ENCODE measurements at places on chromosomes 3 and 15.

DNA sequence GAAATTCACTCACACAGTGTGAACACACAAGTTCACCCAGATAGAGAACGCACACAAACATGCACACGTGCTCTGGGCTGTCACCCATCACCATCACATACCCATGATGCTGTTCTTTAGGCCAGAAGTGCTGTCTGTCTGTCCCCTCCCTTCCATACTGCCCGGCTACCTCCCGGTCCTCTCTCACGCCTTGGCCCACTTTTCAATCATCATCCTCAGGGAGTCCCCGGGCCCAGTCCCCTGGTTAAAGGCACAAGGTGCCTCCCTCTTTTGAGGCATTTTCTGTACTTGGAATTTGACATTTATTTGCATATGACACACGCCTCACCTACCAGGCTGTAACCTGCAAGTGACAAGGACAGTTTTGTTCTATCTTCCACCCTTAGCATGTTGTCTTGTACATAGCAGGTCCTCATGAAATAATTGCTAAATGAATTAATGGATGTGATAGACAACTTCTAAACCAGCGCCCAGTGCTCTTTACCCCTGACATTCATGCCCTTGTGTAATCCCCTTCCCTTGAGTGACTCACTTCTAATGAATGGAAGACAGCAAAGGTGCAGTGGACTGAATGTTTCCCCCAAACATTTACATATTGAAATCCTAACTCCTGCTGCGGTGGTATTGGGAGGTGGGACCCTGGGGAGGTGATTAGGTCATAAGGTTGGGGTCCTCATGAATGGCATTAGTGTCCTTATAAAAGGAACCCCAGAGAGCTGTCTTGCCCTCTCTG lies 73.9 kb upstream of the ADPGK start:
- no peak for DNase-seq

DNA sequence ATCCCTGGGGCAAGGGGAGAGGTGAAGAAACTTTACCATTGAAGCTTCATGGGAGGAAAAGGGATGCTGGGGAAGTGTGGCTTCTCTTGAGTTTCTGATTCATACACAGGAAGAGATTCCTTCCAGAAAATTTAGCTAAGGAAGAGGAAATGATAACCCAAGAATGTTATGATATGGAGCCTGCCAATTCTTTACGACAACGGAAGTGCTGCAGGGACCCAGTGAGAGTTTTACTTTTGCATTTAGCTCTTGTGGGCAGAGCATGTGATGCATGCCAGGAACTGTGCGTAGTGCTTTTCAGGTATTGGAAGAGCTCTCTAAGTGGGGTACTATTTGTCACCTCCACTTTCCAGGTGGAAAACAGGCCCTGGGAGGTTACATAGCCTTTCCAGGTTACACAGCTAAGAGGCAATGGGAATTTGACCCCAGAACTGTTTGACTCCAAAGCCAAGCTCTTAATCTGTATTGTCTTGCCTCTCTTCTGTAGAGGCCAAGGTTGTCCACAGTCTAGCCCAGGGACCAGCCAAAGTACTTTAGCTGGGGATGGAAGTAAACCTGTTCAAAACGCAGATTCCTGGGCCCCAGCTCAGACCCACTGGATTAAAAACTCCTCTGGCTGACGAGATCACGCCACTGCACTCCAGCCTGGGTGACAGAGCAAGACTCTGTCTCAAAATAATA lies 23.0 kb downstream of the CMTM7 start:
- no peak for DNase-seq

DNA sequence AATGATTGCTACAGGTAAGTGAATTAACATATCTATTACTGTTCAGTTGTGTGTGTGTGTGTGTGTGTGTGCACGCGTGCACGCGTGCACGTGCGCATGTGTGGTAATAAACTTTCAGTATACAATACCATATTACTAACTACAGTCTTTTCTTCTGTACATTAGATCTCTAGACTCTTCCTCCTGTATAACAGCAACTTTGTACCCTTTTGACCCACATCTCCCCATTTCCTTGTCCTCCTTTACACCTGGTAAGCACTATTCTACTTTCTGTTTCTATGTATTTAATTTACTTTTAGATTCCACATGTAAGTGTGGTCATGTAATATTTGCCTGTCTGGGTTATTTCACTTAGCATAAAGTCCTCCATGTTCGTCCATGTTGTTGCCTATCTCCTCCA lies 29.1 kb upstream of the GOLIM4 start:
- DNase-seq: no peak

GRCh38 chr3:170040418-170040817 lies 2.6 kb downstream of the GPR160 start:
- DNase-seq: no peak

DNA sequence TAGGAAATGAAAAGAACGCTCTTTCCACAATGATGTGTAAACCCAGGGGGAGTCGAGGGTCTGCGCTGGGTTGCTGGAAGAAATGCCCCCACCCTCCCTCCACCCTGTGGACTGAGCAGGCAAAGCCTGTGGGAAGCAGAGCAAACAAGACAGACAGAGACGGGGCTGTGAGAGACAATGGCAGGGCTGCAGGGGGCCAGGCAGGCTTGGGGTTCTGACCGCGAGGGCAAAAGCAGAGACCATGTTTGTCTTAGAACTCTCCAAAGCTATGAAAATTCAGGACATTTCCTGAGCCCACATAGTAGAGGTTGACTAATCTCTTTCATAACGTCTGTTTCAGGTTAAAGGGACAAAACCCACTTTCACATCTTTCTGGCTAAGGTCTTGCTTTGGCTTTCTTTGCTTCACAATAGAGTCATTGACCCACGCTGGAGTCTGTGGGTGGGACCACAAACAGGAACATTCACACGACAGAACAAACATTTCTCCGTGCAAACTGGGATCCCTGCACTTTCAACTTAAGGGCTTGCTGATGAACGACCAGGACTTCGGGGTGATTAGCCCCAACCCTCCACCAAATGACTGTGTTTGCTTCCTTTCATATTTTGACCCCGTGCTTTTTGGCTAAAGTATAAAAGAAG lies 156.0 kb upstream of the TPM1 start:
- DNase-seq: peak; percentile 35

GRCh38 chr3:72171463-72171881 lies 386.5 kb upstream of the PROK2 start:
- no peak for DNase-seq

- DNase-seq: no peak
Measured at GRCh38 chr3:187247398-187247797, 44.1 kb downstream of the MASP1 start.

DNA sequence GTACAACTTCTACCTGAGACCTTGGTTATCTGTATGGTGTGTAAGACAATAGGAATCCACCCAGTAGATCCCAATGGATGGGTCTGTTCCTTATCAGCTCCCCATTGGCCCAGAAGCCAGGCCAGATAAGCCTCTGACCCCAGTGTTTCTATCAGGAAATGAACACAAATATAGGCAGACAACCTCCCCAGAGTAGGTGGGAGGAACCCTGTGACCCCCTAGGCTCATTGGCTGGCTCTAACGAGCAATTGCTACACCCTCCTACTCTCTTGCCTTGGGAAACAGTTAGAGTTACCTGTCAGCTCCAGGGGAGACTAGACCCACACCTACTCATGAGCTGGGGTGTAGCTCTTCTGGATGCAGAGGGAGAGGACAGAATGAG lies 299.9 kb downstream of the UACA start:
- DNase-seq: no peak

DNA sequence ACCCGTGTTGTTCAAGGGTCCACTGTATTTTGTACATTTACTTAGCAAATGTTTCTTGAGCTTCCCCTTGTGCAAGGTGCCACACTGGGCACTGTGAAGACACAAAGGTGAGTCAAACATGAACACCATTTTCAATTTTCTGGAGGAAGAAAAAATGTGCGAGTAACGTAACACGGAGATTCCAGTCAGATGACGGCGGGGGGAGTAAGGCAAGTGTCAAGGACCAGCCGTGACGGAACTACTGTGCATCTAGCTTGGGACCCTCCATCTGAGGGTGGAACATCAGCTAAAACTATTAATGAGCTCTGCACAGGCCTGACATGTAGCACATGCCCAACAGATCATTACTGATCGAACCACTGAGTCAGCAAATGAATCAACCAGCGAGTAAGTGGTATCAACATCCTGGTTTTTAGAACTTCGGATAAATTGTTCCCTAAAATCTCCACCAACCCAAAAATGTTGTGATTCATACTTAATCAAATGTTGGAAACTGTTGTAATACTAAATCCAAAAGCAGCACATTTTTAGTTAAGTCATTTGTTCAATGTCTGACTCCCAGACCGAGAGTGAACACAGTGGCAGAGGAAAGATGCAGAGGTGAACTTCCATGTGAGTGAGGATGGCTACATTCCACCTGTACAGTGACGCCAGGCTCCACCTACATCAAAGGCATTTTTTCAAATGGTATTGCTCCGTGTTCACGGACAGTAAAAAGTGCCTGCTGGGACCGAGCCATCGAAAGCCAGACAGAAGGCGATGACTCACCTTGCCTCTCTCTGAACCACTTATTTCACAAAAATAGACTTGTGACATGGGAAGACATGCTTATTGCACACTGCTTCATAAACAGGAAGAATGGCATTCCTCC lies 172.2 kb downstream of the ATP10A start:
- peak; percentile 75 for DNase-seq

DNA sequence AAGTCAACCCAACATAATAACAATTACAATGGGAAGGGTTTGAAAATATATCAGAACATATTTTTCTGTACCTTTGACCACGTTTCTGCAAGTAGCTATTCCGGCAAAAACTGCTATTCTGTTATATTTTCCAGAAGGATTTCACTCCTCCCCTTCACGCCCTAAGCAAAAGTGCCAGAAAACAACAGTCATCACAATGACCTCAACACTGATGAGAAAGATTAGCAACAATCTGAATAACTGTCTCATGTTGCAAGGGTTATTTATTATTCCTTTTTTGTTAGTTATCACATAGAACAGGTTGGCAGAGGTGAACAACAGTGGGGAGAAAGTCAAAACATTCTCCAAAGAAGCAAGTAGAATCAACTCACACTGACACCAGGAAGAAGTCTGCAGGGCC lies 269.4 kb upstream of the ARRDC4 start:
- no peak for DNase-seq

DNA sequence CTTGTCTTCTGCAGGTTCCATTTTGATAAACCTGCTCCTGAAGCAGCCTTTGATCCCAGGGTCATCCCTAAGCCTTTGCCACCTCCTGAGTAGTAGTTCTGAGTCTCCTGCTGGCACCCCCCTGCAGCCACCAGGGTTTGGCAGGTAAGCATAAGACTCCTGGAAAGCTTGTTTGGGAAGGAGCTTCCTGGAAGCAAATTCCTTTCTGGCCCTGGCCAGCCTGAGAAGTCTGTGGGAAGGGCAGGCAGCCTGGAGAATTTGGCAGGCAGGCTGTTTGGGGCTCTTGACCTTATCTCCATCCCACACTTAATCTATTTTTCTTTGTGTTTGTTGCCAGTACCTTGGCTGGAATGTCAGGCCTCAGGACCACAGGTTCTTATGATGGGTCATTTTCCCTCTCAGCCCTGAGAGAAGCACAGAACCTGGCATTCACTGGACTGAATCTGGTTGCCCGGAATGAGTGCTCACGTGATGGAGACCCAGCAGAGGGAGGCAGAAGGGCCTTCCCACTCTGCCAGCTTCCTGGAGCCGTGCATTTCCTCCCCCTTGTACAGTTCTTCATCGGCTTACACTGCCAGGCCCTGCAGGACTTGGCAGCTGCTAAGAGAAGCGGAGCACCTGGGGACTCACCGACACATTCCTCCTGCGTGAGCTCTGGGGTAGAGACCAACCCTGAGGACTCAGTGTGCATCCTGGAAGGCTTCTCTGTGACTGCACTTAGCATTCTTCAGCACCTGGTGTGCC lies 13.4 kb downstream of the ATRIP start:
- DNase-seq: no peak

GRCh38 chr3:80753021-80753420 lies 985.2 kb upstream of the ROBO1 start:
- no peak for DNase-seq

- DNase-seq: peak; percentile 83
Measured at GRCh38 chr3:187968883-187969580, 184.9 kb upstream of the LPP start.

- DNase-seq: no peak
Measured at GRCh38 chr15:74315626-74316025, 51.8 kb downstream of the CYP11A1 start.

- DNase-seq: no peak
Measured at GRCh38 chr3:50171540-50172301, 16.6 kb downstream of the SEMA3F start.

- DNase-seq: no peak
Measured at GRCh38 chr3:87309601-87310000, 33.2 kb upstream of the POU1F1 start.

DNA sequence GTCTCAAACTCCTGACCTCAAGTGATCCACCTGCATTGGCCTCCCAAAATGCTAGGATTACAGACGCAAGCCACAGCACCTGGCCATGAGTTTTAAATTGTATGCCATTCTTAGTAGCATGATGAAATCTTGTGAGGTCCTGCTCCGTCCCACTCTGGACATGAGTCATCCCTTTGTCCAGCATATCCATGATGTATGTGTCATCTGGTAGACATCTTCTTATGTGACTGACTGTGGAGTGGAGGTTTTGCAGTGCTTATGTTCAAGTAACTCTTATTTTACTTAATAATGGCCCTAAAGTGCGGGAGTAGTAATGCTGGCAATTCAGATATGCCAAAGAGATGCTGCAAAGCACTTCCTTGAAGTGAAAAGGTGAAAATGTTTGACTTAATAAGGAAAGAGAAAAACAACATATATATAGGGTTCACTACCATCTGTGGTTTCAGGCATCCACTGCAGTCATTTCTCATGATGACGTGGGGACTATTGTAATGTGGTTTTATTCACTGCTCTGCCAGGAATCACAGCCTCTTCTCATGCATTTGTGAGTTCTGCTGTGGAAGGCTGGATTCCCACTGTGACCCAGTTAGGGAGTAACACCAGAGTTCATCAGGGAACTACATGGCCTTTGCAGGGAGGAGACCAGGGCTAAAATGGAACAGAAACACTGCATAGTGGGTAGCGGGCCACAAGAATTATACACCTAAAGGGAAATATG lies 204.6 kb upstream of the STRIT1 start:
- DNase-seq: peak; percentile 77

DNA sequence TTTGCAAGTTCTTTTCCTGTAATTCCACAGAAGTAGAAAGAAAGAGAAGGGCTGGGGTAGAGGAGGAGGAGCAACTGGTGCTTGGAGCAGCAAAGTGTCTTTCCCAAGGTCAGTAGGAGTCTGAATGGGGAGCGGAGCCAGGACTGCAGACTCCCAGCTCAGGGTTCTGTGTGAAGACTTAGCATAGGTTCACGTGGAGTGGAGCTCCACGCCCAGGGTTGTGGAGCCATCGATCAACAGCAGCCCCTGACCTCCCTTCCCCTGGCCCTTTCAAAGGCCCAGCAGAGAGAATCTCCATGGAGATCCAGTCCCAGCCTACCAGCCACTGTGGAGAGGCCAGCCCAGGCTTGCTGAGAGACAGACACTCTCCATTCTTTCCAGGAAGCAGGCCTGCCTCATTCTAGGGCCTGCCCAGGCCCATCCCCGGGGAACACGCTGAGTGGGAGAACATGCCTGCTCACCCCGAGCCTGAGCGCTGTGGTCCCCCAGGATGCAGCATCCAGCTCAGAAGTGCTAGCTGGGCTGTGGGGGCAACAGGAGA lies 62.1 kb downstream of the CORO2B start:
- DNase-seq: no peak
